ENCODE measurements at places on chromosomes 2 and 18. TPM values are rescaled to one million over a fixed set of nuclear protein-coding genes. Genes with fewer than 3 reads are reported as not detected.

UGT1A9 gene
- total RNA-seq, result not detected

COBLL1 gene
- 0.39 TPM for total RNA-seq

KLHL41 gene
- total RNA-seq, result 0.20 TPM

SLC19A3 gene
- total RNA-seq, result not detected

LYPD1 gene
- total RNA-seq, result 23.7 TPM

KCNG2 gene
- total RNA-seq, result not detected

CRYGC gene
- not detected for total RNA-seq

LYG1 gene
- 0.49 TPM for total RNA-seq

ZC3H15 gene
- total RNA-seq, result 97.4 TPM

ADRA2B gene
- not detected for total RNA-seq

POTEJ gene
- total RNA-seq, result not detected

DNAJC5G gene
- not detected for total RNA-seq

CHRNG gene
- not detected for total RNA-seq

TTC21B gene
- 27.0 TPM for total RNA-seq

IRS1 gene
- 14.2 TPM for total RNA-seq

CCBE1 gene
- total RNA-seq, result 9.0 TPM

CYB5A gene
- 131 TPM for total RNA-seq

RIT2 gene
- not detected for total RNA-seq

TSGA10 gene
- 2.8 TPM for total RNA-seq

C2orf76 gene
- total RNA-seq, result 23.7 TPM

CRYGA gene
- not detected for total RNA-seq

GPAT2 gene
- total RNA-seq, result not detected

EPB41L3 gene
- 5.8 TPM for total RNA-seq

NTSR2 gene
- total RNA-seq, result not detected

C2orf49 gene
- total RNA-seq, result 26.2 TPM

SCYGR6 gene
- total RNA-seq, result not detected

OR6B2 gene
- total RNA-seq, result not detected

SLC9A4 gene
- not detected for total RNA-seq

PLGLB2 gene
- total RNA-seq, result 0.60 TPM

Measured in RPMI7951 (cell line).